ENCODE measurements at places on chromosomes 3 and 15. TPM values are rescaled to one million over a fixed set of nuclear protein-coding genes. Genes with fewer than 3 reads are reported as not detected.

- no peak for DNase-seq
These were observed 53.7 kb downstream of the CD47 start for GRCh38 chr3:108036984-108037741.

CFAP91 gene
- 2.0 TPM for total RNA-seq

GRCh38 chr3:64588380-64588779 lies 99.4 kb downstream of the ADAMTS9 start:
- DNase-seq, result no peak

DNA sequence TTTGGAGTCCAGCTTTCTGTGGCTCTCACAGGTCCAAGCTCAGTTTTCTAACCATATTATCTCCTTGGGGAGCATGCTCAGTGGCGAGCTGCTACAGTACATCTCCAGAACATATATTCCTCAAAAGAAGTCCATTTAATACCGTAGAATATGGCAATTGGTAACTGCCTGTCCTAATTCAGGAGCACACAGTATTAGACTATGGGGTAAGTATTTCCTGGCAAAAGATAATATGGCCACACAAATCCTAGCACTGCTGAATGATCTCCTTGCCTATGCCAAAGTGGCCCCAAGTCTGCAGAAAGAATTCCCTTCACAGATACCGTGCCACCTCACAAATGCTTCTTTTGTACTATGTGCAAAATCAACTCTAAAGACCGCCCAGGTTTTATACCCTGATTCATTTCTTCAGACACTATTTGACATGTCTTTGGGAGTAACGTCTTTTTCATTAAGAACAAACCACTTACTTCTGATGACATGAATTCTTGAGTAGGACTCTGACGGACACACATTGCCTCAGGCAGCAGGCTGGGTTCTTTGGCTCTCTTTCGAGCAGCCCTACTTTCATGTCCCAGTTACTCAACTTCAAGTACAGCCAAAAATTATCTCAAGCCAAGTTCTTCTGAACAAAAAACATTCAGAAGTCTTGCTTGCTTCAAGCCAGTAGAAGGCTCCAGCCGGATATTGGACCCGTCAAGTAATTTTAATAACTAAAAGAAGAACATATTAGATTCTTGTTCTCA lies 368.3 kb upstream of the DCBLD2 start:
- DNase-seq, result no peak

PLSCR2 gene
- not detected for total RNA-seq
